Activated T-helper 17 cell treated with anti-CD3 and anti-CD28 coated beads, Interleukin-2, amount 50 U/mL, for 72 hours (primary cell): ENCODE measurements at places on chromosomes 1 and 21.

GRCh38 chr1:246320286-246320685 is 186.8 kb downstream of the SMYD3 start:
- no peak for ATAC-seq

- no peak for ATAC-seq
Measured at GRCh38 chr1:43982808-43983207, 3.8 kb downstream of the B4GALT2 start.

DNA sequence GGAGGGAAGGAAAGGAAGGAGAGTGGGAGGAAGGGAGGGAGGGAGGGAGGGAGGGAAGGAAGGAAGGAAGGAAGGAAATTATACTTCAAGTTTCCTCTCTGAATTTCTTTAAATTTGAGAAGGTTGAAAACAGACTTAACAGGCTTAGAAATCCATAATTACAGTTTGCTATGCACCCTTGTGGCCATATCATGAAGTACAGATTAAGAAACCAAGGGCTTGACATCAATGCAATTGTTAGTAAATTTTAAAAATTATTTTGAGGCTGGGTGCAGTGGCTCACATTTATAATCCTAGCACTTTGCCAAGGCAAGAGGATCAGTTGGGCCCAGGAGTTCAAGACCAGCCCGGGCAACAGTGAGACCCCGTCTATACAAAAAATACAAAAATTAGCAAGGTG is 14.4 kb downstream of the ANP32E start:
- ATAC-seq, result no peak

- no peak for ATAC-seq
Measured at GRCh38 chr1:13775916-13776315, 75.9 kb downstream of the PRDM2 start.

DNA sequence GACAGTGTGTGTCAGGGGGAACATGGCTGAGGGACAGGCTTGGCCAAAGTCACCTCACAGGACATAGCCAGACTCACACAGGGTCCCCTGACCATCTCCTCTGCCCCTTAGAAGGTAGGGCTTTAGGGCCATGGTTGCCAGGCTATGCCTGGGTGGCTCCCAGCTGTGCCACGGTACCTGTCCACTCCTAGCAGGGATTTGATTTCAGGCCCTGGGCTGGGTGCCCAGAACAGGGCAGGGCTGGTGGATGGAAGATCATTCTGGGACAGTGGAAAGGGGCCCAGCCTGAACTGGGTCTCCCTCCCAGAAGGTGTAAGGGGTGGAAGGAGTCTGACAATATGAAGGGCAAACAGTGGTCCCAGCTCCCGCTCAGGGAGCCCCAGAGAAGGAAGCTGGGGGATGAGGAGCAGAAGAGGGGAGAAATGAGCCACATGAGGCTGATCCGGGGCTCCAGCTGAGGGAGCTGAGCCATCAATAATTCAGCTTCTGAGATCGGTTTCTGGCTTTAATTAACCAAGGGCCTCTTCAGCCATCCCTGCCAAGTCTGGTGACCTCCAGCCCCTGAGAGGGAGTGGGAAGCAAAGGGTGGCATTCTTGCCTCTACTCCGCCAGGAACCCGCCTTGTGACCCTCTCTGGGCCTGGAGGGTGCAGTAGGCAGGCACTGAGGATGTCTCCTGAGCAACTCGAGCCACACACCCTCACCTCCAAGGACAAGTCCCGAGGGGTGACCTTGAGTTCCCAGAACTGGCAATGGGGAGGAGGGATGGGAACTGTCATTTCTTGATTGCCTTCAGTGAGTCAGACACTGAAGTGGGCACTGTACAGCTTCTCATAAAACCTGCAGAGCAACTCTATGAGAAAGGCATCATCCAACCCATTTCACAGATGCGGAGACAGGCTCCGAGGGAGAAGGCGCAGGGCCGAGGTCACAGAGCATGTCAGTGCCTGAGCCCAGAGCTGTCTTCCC is 2.1 kb downstream of the CD164L2 start:
- ATAC-seq, result no peak

GRCh38 chr1:214542275-214543199 is 8.9 kb downstream of the PTPN14 start:
- ATAC-seq, result no peak

DNA sequence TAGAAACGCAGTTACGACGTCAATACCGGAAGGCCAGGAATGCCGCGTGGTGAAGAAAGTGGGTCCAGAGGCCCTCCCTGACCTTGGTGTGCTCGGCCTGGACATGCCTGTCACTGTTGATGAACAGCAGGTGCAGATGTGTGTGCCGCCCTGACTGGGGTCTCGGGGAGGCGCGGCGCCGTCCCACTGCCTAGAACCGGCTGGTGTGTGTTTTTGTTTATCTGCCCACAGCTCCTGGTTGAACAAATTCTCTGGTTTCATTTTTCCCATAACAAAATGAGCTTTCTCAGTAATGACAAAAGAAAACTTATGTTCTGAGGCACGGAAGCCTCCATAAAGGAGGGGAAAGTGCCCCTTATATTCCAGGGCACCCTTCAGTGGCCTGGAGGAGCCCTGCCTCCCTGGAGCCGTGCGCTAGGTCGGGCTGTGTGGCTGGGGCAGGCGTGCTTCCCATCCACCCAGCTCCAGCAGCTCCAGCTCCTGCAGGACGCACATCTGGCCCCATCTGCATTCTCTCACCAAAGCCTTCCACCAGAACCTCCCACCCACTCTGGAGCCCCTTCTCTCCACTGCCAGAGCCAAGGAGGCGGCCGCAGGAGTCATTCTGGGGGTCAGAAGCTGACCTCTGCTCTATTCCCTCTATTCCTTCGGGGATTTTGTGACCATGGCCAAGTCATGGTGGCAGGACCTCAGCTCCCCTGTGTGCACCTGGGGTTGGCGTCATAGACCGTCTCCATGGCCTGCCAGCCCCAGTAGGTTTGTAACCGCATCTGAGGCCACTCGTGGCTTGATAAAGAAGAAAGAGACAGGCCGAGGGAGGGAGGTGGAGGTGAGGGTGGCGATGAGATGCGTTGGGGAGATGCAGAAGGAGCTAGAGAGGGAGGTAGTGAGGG is 20.1 kb upstream of the COL18A1 start:
- ATAC-seq, result no peak

- no peak for ATAC-seq
Measured at GRCh38 chr1:247357052-247357780, 25.5 kb upstream of the ZNF496 start.

DNA sequence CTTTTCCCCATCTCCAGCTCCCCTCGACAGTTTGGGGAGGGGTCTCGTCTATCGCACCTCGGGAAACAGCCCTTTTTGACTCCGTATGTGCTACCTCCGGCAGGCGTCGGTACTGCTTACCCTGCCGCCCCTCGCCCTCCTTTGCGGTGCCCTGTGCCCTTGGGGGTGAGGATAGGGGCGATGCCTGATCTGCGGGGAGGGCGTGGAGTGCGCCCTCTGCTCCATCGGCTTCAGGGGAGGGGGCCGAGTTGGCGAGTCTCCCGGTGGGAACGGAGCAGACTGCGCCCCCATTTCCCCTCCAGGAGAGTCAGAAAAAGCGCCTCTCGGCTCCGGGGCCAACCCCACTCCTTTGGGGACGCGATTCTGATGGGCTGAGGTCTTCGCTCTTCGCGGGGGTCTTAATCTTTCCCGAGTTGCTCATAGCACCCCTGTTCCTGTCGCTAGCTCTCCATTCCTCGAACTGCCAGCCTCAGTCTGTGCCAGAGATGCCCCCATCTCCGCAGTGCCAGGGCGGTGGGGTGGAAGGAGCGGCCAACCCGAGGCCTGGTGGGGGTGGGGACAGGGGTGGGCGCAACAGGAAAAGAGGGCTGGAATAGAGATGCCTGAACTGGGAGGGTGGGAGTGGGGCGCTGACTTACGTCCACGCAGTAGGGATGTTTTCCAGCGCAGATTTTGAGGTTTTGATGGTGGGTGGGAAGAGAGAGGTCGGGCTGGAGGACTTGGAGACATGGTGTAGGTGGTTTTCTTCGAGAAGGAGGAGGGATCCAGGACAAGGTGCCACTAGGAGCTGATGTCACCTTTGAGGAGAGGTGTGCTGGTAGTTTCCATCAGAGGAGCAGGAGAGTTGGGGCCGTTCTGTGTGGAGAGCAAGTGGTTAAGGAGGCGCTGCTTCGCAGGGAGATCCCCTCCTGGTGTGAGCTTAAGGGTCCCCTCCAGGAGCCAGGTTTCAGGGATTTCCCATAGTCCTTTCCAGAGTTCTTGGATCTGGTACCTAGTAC is 674 bp downstream of the PPFIA4 start:
- peak; percentile 53 for ATAC-seq

GRCh38 chr21:36698981-36699545 is at the start of gene SIM2:
Gene SIM2, plus strand, starts transcription at chr21:36699115. Its CDS starts 632 bp downstream, at chr21:36699747.
- ATAC-seq, result no peak

GRCh38 chr1:75768016-75768415 is 18.0 kb upstream of the RABGGTB start:
- no peak for ATAC-seq

DNA sequence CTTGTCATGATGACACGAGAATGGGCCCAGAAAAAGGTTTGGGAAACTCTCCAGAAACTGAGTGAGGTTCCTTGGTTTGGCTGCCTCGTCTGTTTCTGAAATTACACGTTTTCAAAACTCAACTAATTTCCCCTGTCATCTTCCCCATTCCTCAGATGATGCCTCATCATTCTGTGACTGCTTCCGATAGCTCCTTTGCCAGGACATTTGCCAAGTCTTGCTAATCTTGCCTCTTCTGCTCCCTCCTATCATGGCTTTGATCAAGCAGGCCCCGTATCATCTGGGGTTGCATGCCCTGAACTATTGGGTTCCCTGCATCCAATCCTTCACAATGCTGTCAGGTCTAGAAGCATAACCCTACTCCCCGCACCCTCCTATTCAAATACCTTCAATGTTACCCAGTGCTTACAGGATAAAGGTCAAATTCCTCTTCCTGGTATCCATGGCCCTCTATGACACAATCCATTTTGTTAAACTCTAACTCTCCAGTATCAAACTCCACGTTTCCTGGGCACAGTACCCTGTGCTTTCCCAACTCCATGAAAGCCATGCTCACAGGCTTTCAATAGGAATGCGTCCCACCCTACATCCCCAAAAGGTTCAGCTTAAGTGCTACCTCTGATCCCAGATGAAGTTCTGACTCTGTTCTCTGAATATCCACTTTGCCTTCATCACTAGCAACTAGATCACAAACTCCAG is 22.2 kb upstream of the TMEM200B start:
- ATAC-seq, result no peak

DNA sequence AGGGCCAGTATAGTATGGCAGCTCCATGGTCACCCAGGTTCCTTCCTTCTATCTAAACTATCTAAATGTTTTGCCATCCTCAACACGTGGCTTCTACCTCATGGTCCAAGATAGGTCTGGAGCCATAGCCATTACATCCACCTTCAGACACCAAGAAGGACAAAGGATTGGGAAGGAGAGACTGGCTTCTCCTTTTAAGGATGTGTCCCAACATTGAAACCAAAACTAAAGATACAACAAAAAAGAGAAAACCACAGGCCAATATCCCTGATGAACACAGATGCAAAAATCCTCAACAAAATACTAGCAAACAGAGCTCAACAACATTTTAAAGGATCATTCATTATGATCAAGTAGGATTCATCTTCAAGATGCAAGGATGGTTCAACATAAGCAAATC is 24.8 kb downstream of the HSD11B1 start:
- no peak for ATAC-seq

DNA sequence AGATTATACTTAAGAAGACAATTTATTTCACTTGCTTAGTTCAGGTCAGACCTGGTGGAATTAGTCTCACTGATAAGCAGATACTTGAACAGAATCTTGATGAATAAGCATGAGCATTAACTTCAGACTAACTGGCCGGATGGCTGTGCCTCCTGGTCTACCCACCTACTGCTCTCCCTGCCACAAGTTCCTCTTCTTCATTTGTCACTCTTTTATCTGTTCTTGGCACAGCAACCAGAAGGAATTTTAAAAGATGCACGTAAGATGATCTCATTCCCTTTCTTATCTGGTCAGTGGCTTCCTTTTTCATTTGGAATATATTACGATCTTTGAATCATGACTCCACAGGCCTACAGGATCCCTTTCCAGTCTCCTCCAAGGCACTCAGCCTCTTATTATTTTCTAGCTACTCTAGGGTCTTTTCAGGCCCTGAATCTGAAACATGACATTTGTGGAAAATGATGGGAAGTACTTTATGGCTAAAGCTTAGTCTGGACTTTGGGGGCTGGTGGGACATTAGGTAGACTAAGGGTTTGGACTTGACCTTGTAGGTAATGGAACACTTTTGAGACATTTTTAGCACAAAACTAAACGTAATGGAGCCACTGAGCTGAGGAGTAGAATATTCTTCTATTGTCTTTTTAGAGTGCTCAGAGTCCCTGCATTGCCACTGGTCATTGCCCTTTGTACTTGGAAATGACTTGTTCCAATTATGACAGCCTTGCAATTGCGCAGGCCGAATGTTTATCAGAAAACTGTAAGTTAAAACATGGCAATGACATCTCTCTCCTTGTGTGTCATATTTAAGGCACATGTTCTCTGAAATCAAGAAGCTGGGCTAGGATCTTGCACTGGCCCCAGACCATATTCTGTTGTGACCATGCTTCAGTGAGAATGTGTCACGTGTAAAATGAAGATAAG is 16.0 kb downstream of the ST6GALNAC3 start:
- no peak for ATAC-seq

DNA sequence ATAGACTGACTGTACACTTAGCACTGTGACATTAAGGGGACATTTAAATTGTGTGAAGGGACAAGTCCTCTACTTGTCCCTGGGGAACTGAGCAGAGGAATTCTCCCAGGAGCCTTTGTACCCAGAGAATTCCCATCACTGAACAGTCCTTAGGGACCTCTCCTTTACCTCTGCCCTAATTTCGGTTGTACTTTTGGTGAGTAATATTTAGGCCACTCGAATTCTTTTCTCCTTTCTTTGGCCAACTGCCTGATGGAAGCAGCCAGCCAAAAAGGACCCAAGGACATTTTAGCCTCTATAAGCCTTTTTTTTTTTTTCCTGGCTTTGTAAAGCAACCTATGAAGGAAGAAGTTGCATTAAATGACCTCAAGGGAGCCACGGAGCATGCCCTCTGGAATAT is 71.5 kb downstream of the NR5A2 start:
- ATAC-seq, result no peak

DNA sequence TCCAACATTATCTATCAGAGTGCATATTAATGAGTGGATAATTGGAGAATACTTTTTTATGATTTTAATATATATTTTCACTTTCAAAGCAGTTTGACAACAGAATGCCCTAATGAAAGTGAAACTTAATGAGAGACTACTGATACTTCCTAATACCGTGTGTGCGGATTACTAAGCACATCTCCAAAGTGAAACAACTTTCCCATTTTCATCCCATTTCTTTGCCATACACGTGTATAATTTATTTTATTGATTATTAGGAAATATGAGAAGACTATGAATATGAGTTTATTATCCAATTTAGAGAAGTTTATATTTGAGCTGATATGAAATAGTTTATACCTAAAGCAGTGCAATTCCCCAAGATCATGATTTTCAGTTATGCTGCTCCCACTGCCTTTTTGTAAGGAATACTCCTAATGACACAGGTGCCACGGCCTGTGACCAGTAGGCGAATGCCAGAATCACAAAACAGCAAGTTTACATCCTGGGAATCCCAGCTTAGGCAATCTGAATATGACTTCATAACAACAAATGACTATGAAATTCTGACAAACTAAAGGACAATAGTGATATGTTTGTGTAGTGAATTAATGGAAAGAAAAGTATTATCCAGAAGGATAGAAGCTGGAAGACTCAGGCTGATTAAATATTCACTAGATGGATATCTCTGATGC is 202.9 kb downstream of the NCAM2 start:
- no peak for ATAC-seq

GRCh38 chr1:35079003-35079930 is at the start of gene ZMYM1:
Gene ZMYM1, plus strand, starts transcription at chr1:35079385. Its CDS starts 14,603 bp downstream, at chr1:35093988.
- peak; percentile 99 for ATAC-seq
